ENCODE measurements at places on chromosomes 4 and X. TPM values are rescaled to one million over a fixed set of nuclear protein-coding genes. Genes with fewer than 3 reads are reported as not detected.

DNA sequence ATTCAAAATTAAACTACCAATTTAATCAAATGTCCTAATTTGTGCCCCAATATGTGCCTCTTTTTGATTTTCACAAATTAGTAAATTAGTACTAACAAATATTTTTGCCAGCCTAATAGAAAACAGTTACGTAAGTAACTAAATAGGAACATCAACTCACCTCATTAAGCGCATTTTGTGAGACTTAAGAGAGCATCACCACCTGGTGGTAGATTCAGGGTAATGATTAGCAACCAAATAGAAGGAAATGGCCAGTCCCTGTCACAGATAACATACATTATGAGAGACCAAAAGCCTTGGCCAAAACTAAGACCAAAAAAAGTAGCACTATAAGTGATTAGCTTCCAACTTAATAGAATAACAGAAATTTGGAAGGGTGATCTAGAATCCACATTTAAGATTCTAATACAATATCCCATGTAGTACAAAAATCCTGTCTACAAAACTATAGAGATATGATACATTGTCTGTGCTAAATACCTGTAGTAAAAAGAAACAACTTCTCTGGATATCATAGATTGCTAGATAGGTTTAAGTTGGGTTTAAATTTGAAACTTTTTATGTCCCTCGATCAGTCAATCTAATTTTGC, 46.7 kb downstream of the C4orf46 start:
- DNase-seq: no peak

GRCh38 chrX:112008724-112009123, 73.9 kb downstream of the TRPC5 start:
- no peak for DNase-seq

DNA sequence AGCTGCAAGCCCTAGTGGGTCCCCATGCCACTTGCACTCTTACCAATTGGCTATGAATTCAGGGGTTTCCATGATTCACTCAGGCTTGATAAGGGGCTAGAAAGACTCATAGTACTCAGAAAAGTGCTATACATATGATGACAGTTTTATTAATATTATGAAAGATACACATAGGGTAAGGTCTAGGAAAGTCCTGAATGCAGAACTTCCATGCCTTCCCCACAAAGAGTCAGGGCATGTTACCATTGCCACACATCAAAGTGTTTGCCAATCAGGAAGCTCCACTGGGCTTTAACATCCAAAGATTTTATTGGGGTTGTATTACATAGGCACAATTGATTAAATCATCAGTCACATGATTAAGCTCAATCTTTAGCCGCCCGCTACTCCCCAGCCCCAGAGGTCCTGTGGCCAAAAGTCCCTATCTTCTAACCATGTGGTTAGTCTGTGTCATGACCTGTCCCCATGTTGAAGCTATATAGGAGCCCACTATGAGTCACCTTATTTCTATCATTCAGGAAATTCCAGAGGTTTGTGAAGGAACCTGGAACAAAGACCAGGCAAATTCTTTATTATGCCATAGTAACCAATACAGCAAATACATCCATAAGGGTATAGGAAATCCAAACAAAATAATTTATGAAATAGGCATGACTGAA, 635.6 kb downstream of the STPG2 start:
- DNase-seq: no peak

DNA sequence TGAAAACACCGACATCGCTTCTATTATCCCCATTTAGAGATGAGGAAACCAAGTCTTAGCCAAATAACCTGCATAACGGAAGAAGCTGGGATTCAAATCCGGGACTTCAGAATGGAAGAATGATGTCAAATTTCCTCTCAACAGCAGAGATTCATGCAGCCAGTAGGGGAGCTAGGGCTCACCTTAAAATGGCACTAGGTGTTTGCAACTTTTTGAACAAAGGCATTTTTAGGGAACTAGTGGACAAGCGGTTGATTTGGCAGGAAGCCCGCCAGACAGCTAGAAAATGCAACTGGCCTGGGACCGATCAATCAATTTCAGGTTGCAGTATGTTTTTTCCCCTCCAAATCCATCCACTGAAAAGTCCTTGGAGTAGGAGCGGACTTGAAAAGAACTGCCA, 224.2 kb downstream of the PTTG2 start:
- no peak for DNase-seq

DNA sequence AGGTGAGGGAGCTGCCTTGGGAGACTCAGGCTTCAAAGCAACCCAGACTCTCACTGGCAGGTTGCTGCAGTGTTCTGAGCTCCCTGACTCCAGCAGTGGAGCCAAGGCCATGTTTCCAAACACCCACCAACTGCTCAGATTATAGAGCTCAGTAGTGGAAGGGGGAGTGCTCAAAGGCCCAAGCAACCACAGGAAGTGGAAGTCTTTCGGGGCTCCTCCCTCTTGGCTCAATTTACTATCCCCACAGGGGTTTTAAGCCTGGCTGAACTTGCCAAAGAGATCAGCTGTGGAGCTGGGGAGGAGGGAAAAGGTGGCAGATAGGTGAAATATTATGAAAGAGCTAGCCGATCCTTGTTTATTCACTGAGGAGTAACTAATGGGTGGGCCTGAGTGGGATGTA, 82.5 kb downstream of the HPRT1 start:
- no peak for DNase-seq

GRCh38 chrX:95949588-95949987, 735.1 kb upstream of the DIAPH2 start:
- no peak for DNase-seq

GRCh38 chr4:169791527-169792156, 33.9 kb upstream of the HPF1 start:
- no peak for DNase-seq

DNA sequence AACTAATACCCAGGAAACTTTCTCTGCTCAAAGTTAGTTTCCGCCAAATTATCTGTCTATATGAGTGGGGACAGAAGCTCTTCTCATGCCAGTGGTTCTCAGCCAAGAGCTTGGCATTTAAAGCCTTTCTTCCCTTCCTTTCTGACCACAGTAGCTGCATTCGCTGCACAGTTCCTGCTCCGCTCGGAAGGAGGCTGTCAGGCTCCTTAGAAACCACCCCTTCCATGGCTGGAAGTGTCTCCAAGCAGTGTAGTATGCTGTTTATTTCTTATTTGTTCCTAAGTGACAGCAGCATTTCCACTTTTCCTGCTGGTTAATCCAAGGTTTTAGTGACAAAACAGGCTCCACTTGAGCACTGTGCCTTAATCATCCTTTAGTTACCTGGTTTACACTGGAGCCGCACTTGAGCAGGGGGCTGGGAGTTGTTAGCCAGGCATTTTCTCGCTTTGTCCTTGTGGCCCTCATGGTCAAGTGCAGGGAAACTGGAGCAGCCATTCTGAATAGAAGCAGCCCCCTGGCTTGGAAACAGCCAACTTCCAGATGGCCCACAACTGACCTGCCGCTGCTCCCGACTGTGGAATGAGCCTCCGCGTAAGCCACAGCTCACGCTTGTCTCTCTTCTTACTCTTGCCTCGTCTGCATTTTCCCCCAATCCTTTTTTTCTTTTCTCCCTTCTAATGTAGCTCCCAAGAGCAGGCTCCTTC, 739.4 kb upstream of the TENM3 start:
- no peak for DNase-seq

DNA sequence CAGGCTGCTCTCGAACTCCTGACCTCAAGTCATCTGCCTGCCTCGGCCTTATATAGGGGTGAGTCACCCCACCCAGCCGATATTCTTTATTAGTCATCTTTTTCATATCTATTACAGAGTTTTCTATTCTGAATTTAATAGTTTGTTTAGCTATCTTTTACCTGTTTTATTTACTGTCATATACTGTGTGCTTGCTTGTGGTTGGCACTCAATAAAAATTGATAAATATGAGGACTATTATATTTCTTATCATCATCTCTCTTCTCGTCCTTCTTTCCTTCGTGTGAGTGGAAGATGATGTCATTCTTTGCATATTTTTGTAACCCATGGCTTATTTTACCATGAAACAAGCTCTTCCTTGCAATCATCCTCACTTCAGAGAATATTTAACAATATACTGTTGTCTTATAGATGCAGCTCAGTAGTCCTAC, 265.5 kb downstream of the ARHGAP24 start:
- no peak for DNase-seq

GRCh38 chr4:135553213-135553612, 1351.6 kb upstream of the PABPC4L start:
- DNase-seq: no peak

- DNase-seq: no peak
These were observed 25.5 kb downstream of the MOB1B start for GRCh38 chr4:70927502-70928137.

DNA sequence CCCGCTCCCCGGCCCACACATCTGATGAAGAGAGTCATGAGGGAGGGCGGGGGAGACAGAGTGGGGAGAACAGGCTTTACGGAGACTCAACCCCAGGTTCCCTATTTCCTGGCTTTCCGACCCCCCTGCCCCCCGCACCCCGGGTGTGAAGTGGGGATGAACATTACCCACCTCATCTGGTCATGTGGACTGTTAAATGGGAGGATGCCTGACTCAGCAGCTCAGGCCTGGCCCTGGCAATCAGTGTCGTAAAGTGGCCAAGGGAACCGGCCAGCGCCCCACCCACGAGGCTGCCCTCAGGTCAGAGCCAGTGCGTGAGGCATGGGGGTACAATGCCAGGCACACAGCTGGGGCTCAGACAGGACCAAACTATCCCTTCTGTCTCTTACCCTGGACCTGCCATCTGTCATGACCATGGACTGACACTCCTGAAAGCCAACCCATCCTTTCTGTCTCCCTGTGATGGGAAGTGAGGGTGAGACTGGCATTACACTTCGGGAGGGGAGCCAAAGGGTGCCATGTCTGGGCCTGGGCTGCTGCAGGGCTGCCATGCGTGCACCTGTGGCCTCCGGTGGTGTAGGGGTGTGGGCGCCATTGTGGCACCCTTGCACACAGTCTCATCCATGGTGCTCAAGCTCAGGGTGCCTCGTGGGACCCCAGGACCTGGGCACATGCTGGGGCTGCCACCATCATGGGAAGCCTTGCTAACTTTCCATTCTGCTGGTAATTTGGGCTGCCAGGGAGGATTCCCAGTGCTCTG, 106.1 kb upstream of the PSAPL1 start:
- no peak for DNase-seq

DNA sequence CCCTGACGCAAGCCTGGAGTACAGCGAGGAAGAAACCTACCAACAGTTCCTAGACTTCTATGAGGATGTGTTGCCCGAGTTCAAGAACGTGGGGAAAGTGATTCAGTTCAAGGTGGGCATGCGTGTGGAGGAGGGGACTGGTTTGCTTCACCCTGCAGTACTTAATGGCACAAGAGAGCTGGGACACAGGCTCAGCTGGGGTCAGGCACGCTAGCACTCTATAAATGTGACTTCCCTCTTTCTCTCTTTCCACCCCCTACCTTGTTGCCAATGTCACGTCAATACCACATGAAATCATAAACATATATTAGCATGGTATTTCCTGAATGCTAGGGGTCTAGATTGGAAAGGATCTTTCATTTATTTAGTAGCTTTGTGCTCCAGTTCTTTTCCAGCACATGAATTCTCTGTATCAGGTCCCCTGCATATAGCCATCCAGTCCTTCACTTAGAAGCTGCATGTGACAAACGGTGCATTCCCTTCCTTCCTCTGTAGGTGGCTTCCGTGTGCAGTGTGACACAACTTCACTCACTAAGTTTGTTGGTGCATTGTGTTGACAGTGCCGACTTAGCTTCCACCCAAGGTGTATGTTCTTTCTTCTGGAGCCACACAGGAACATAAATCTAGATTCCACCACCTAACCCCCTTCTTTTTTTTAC, 25.6 kb downstream of the ZRSR2 start:
- DNase-seq: no peak

- no peak for DNase-seq
These were observed 74.9 kb downstream of the TMEM156 start for GRCh38 chr4:38957261-38957815.

DNA sequence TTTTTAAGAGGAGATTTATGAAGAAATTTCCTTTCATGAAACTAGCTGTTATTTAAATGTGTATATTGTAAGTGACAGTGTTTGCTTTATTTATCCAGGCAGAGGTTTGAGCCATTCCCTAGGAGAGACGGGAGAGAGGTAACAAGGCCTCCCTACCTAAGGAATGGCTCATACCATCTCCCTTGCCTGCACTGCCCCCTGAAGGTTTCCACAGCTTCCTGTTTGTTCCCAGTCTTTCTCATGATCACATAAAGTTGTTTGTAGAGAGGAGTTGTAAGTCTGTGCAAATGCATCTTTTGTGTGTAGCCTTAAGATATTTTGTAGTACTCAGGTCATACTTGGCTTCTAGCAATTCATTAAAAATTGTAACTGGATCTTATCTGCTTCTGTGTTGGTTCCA, 1504.5 kb upstream of the PCDH10 start:
- no peak for DNase-seq

DNA sequence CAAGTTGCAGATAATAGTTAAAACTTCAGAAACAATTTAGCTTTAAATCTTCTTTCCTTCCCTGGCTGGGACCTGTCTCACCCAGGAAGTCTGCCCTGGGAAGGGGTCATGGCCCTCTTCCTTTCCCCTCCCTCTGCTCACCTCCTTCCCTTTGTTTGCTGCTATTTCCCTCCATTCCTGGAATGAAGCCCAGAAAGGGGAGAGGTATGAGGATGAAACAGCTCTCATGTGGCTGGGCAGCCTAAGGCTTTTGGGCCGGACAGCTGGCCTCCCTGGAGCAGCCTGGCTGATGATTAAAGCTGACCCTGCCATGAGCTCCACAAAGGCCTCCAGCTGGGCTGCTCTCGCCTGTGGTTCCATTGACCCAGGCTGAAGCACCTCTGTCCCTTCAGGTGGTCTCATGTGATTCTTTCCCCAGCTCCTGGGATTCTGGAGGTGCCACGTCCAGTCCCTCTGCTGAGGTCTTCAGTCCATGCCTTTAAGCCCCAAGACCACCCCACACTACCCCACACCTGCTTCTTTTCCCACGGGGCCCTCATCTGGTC, 202.1 kb downstream of the PTTG2 start:
- no peak for DNase-seq

DNA sequence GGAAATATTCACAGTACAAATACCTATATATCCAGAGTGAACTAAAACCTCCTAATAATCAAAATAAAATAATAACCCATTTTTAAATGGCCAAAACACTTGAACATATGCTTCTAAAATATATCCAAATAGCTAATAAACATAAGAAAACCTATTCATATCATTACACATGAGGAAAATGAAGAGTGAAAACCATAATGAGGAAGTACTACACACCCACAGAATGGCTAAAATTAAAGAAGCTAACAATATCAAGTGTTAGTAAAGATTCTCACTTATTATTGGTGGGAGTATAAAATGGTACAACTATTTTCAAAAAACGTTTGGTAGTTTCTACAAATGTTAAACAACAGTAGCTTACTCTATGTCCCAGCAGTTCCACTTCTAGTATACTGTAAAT, 92.1 kb downstream of the KLHL13 start:
- no peak for DNase-seq

ADH1C gene
- total RNA-seq: 2.6 TPM

GPR34 gene
- 16.9 TPM for total RNA-seq

MAMLD1 gene
- total RNA-seq: 12.8 TPM

CDX4 gene
- total RNA-seq: not detected

VAMP7 gene
- total RNA-seq: 36.7 TPM

C4orf51 gene
- total RNA-seq: not detected

SATL1 gene
- total RNA-seq: not detected

KIF4A gene
- total RNA-seq: 0.37 TPM
